CD4-positive, alpha-beta T cell treated with Interleukin-4 for 1 hour (primary cell): ENCODE measurements at places on chromosomes 7 and 10.

DNA sequence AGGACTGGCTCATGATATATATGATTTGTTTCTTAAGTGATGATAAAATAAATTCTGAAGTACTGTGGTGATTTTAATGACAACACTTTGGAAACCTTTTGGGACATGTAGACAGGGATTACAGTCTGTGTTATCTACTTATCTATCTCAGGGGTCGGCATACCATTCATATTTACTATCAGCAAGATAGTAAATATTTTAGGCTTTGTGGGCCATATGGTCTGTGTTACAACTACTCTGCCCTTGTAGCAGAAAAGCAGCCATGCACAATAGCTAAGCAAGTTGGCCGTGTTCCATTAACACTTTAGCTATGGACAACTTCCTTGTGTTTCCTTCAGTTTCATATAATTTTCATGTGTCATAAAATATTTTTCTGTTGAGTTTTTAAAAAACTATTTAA lies 97.8 kb upstream of the PRPS1L1 start:
- DNase-seq, result no peak

DNA sequence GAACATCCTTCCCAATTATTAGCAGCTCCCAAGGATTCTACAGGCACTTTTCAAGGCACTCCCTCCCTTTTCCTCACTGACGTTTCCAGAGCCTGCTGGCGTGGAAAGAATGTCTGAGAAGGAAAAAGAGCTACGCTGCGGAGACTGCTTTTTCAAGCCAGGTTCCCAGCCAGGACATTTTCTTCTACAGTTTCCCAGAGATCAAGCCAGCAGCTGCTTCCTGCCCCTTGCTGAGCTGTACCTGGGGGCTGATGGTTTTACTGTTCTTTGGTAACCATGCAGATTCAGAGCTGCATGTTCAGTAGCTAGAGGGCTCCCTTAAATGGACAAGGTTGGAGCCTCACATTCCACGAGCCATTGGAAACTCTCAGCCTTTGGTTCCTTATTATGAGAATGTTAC lies 133.4 kb downstream of the EVX1 start:
- no peak for DNase-seq

DNA sequence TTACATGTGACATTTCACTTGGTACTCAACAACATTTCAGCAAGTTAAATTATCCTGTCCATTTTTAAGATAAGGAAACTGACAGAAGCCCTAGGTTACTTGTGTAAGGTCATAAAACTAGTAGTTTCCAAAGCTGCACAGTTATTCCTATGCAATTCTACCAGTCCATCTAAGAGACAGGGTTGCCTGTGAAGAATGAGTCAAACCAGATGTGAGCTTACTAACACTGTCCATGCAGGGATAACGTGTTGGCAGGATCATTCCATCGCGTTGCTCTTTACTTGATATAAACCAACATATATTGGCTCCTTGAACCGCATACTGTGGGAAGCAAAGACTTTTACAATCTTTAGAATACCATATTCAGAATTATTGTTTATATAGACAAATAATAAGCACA lies 280.9 kb upstream of the HGF start:
- no peak for DNase-seq

- no peak for DNase-seq
Observed at GRCh38 chr7:82390936-82391335, 52.6 kb downstream of the CACNA2D1 start.

- no peak for DNase-seq
Observed at GRCh38 chr7:73427902-73428787, 5.4 kb upstream of the FZD9 start.

DNA sequence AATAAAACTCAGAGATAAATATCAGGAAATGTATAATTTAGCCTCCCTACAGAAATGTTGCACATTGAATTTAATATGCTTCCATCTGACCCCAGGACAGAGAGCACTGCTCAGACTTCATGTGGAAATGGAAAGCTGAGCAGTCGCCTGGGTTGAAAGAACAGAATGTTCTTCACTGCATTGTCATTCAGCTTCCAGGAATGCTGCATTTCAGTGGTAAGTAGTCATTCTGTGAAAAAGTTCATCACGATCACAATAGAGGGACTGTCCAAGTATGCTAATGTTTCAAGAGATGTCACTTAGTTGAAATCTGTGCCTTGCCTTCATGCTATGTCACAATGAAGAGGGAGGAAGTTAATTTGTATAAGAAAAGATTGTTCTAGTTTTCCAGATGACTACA lies 147.3 kb downstream of the NRCAM start:
- DNase-seq, result no peak

DNA sequence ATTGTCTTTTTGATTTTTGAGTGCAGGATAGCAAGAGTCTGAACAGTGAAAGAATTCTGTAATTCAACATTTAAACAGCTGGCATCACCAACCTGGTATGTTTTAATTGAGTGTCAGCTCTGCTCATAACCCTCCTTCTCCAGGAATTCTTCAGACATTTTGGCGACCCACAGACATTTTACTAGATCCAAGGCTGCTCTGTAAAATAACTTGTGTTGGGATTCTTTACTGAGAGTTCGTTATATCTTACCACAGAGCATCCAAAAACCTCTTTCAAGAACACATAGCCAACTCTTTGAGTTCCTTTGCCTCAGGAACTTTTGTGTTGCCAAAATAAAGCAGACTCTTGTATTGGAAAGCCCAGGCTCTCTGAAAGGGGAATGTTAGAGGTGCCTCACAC lies 27.7 kb upstream of the SORCS3 start:
- no peak for DNase-seq

GRCh38 chr7:27133409-27134231 lies 3.1 kb upstream of the HOXA4 start:
- DNase-seq, result no peak

GRCh38 chr7:33325754-33326484 lies 196.6 kb downstream of the BBS9 start:
- no peak for DNase-seq

DNA sequence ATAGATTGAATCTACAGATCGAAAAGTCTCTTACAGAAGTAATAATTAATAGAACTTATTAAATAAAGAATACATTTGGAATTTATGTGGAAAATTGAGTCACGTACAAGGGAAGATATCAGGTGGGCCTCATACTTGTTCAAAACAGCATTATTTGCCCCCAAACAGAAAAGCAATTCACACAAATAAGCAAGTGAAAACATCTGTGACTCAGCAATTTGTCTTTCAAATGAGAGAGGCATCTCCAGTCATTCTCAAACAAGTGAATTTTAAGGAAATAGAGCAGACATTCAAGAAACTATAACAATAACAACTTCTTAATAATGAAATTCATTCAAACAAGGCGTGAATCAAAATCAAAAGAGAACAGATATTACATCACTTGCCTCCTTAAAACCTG lies 50.1 kb downstream of the SEMA3A start:
- no peak for DNase-seq

- no peak for DNase-seq
Observed at GRCh38 chr10:93079663-93080349, 6.1 kb downstream of the CYP26A1 start.
